ENCODE measurements at places on chromosomes 2 and 18. TPM values are rescaled to one million over a fixed set of nuclear protein-coding genes. Genes with fewer than 3 reads are reported as not detected.

The SLC8A1 gene
- total RNA-seq: 0.58 TPM

GRCh38 chr18:68660354-68661183 lies 54.3 kb downstream of the TMX3 start:
- DNase-seq: no peak
- H3K36me3 ChIP-seq: no peaks in the 10 kb centered on the region

The CIB4 gene
- not detected for total RNA-seq

The ZNF804A gene
- not detected for total RNA-seq

Data from activated T-cell treated with anti-CD3 and anti-CD28 coated beads, Interleukin-2, amount 50 U/mL, for 72 hours (primary cell).